NCI-H446 (cell line): ENCODE measurements at places on chromosomes 7 and 10.

GRCh38 chr10:18104223-18104872 lies 35.9 kb upstream of the CACNB2 start:
- peak; percentile 27 for DNase-seq

DNA sequence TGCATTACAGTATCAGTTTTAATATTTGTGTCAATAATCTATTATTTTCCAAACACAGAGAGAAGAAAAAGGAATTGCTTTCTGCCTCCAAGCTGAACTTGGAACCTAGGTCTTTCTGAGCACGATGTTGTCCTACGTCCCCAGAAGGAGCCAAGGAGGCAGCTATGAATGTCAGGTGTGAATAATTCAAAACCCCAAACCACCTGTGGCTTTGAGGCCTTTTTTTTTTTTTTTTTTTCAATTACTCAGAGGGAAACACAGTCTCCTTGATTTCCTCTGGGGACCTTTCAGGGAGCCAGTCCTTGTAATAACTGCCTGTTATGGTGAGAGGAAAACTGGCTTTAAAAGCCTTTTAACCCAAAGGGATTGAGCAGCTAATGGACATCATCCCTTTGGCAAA lies 8.3 kb downstream of the GPR85 start:
- DNase-seq, result no peak

GRCh38 chr7:98877692-98878364 lies 504 bp upstream of the TRRAP start:
- DNase-seq, result no peak

DNA sequence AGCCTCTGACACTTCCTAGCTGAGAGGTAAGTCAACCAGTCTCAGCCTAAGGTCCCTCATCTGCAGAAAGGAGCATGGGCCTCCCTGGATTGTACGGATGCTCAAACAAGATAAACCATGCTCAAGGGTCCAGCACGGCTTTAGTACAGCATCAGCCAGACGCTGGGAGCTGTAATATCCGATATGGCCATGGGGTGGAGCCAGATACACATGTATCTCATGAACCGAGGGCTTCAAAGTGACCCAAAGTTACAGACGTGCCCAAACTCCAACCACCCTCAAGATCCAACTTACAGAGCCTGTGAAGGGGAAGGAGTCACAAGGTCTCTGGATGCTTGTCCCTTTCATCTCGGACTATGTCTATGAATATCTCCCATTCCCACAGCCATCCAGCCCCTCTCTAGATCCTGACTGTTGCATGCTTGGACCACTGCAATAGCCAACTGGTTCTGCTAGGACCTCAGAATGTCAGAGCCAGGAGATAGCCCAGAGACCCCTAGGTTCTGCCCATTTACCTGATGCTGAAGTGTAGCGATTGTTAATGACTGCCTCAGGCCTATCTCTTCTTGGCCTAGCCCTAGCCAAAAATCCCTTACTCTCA lies 142.4 kb downstream of the SH3PXD2A start:
- peak; percentile 13 for DNase-seq
